Renal cortex interstitium (tissue), 15 donors: ENCODE measurements at places on chromosomes 3 and 15. TPM values are rescaled to one million over a fixed set of nuclear protein-coding genes. Genes with fewer than 3 reads are reported as not detected.

DNA sequence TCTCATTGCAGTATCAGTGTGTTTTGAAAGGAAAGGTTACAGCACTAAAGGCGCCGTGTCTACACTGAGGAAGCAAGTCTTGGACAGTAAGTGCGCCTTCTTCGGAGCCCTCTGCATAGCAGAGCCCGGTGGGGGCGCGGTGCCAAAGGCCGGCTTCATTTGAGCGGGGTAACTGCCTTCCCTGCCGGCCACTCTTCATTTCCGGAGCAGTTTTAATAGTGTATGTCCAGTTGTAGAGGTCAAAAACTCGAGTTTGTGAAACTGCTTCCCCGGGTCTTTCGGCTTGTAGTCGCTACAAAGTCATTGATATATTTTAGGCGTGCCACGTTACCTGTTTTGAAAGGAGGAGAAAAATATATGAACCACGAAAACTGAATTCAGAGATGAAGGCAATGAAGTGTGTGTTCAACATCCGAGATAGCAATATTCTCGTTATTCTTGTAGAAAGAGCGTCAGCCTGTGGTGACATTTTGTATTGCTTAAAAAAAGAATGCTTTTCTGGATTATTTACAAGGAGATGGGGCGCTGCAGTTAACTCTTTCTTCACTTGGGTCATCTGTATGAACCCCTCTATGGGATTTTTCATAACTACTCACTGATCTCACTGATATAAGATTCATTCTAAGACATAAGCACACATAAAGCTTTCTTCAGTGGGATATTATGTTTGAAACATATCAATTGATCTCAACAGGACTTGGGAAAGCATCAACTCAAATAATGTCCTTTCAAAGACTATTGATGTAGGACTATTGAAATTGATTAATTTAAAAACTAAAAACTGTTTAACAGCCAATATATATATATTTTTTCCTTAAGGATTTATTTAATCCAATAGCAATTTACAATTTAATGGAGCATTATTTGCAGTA is 3.0 kb downstream of the ALCAM start:
- peak; percentile 36 for DNase-seq

- DNase-seq, result no peak
These were observed 243.6 kb upstream of the ICE2 start for GRCh38 chr15:60722328-60723112.

GRCh38 chr3:72974956-72975355 is 21.7 kb upstream of the PPP4R2 start:
- no peak for DNase-seq

DNA sequence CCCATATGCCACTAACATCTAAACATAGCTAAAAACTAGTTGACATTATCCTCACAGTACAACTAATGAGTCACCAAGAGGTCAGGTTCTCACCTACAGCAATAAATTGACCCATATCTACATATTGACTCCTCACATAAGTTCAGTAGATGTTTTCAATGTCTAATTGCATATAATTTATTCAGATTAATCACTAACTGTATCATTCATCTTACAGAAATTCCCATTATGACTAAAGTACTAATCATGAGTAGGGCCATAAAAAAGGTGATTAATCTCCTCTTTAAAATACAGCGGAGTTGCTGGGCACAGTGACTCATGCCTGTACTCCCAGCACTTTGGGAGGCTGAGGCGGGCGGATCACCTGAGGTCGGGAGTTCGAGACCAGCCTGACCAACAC is 82.4 kb upstream of the ST3GAL6 start:
- no peak for DNase-seq

DNA sequence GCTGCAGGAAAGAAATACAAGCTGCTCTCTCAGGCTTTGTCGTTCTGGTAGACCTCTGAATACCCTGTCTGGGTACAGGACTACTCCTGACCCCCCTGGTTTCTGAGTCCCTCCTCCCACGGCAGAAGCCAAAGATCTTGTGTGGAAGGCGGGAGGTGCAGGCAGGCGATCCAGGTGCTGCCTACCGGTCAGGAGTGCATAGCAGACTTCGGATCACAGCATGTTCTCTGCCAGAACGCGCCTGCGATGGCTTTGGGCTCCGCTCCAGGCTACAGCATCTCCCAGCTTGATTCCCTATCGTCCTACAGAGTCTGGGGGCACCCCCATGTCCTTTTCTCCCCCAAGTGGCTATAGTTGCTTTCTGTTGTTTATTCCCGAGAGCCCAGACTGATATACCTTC is 2.5 kb upstream of the CFAP100 start:
- DNase-seq, result no peak

DNA sequence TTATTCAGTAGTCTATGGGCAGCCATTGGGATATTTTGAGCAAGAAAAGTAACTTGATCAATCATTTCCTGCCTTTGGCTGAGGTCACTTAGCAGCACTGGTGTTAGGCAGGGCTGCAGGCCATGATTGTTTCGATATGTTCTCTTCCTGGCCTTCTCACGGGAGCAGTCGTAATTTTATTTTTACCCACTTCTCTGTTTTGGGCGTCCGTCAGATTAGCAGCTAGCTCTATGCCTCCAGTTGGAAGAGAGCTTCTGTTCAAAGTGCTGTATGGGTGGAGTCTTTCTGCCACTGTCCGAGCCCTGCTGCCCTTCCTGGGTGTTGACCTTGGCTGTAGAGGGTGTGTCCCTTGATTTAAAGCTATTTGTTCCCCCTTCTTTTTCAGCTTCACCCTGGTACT is 123.4 kb upstream of the ROPN1 start:
- no peak for DNase-seq

- peak; percentile 75 for DNase-seq
These were observed 129.2 kb upstream of the TSC22D2 start for GRCh38 chr3:150278843-150279381.

DNA sequence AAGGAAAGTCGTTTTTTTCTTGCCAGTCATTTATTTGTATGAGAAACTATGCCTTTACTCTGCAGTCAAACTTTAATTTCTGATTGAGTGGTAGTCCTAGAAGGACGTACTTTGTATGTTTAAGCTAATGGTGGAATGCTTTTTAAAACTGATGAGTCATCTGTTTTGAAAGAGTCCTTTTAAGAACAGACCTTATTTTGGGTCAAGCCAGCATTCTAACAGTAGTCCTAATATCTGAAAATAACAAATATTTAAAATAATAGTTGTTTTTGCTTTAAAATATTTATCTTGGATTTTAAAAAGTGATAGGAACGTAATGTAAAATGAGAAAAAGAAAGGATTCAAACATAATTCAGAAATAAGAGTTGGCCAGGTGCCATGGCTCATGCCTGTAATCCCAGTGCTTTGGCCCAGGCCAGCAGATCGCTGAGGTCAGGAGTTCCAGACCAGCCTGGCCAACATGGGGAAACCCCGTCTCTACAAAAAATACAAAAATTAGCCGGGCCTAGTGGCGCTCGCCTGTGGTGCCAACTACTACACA is 1.3 kb upstream of the LRRC58 start:
- DNase-seq, result no peak

GRCh38 chr3:178561239-178561638 is 25.0 kb downstream of the KCNMB2 start:
- no peak for DNase-seq

The IMPG2 gene
- 0.37 TPM for polyA plus RNA-seq

The SHC4 gene
- polyA plus RNA-seq, result 2.5 TPM

The PAK6 gene
- polyA plus RNA-seq, result 4.5 TPM

The UBAP1L gene
- polyA plus RNA-seq, result 4.3 TPM

The CMSS1 gene
- polyA plus RNA-seq, result 44.5 TPM

The GABRG3 gene
- polyA plus RNA-seq, result 0.92 TPM
